Pancreas (tissue), 10 donors: ENCODE measurements at places on chromosomes 1 and 21. TPM values are rescaled to one million over a fixed set of nuclear protein-coding genes. Genes with fewer than 3 reads are reported as not detected.

Gene HNRNPCL2
- not detected for polyA plus RNA-seq

Gene LCE2B
- polyA plus RNA-seq, result not detected

Gene CD34
- polyA plus RNA-seq, result 11.6 TPM

Gene OPRD1
- polyA plus RNA-seq, result 0.15 TPM

Gene CHI3L2
- 0.30 TPM for polyA plus RNA-seq

Gene LCE1E
- not detected for polyA plus RNA-seq

Gene PSMB2
- polyA plus RNA-seq, result 13.7 TPM
